HT1080 (cell line): ENCODE measurements at places on chromosomes 2 and 18. TPM values are rescaled to one million over a fixed set of nuclear protein-coding genes. Genes with fewer than 3 reads are reported as not detected.

GRCh38 chr2:7639476-7639875 is 722.3 kb downstream of the RNF144A start:
- no peak for DNase-seq

GRCh38 chr2:46116553-46116991 is 180.6 kb upstream of the EPAS1 start:
- DNase-seq: peak; percentile 28

- DNase-seq: no peak
Measured at GRCh38 chr2:37527361-37527760, 144.1 kb downstream of the CDC42EP3 start.

- no peak for DNase-seq
Measured at GRCh38 chr18:76889091-76889699, 66.8 kb downstream of the ZNF236 start.

DNA sequence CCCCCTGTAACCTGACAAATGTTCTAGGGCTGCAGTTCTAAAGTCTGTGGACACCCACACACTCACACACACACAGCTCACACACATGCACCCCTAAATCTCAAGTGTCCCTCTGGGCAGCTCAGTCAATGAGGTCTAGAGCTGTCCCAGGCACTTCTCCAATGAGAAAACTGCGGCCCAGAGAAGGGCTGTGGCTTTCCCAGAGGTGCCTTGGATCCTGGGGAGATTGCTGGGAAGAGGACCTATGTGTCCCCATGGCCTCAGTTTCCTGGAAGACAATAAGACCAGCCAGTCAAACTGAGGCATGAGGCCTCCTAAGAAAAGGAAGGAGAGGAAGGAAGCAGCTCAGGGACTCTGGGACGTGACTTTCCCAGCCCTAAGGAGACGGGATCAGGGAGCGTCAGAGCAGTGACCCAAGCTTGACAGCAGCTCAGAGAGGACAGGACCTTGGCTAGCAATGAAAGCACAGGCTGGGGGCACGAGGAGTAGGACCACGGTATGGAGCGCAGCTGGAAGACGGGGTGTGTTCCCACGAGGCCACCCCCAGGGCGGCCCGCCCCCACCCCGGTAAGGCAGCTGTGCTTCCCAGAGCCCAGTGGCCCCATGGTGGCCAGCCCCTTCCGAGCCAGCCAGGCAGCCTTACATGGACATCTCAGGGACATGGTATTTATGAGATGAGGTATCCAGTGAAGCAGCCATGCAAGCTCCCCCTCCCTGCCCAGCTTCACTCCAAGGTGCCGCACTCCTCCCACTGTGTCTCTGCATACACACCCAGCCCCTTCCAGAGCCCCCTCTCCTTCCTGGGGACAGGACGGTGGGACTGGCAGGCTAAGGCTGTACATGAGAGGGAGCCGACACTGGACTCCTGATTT is 46.0 kb downstream of the TNS1 start:
- no peak for DNase-seq

GRCh38 chr2:236250909-236251579 is 13.2 kb downstream of the ASB18 start:
- DNase-seq: no peak

GRCh38 chr2:172955587-172955986 is 120.1 kb upstream of the MAP3K20 start:
- no peak for DNase-seq

ATP6V1B1 gene
- not detected in 2 replicates for total RNA-seq

ALK gene
- 0.06 TPM in 1 of 2 replicates, not detected in the other for total RNA-seq

PSMA8 gene
- total RNA-seq: not detected in 2 replicates

GALNT1 gene
- total RNA-seq: 53.5 and 59.5 TPM in 2 replicates
